Psoas muscle (tissue), 8 donors: ENCODE measurements at places on chromosomes 12 and 14. TPM values are rescaled to one million over a fixed set of nuclear protein-coding genes. Genes with fewer than 3 reads are reported as not detected.

GRCh38 chr12:25957793-25958427, 572 bp upstream of the RASSF8 start:
- H3K4me1 ChIP-seq = peaks cover 28% of the 10 kb centered on the region
- H3K36me3 ChIP-seq = peaks cover 2% of the 10 kb centered on the region
- peak overlapping the region; percentile 90 for H3K27ac ChIP-seq
- no peaks in the 10 kb centered on the region for H3K27me3 ChIP-seq
- peak; percentile 33 for DNase-seq
- H3K4me3 ChIP-seq = peak overlapping the region; percentile 74

TOMM20L gene
- not detected for total RNA-seq

DNA sequence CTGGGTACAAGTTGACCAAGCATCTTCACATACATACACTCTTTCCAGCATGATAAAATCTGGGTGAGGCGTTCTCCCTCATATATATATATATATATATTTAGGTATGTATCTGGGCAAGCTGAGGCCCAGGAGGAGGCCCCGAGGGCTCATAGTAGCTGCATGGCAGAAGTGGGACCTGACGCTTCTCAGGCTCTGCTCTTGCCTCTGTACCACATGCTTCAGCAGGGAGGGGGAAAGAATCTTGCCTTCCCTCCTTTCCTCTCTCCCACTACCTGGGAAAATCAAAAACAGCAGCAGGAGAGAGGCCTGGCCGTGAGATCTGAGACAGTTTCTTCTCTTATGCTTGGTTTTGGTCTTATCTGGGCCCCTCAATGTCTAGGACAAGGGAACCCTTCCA, 9.2 kb downstream of the PPP1R1A start:
- H3K4me3 ChIP-seq = no peak overlapping the region
- peaks cover 36% of the 10 kb centered on the region for H3K36me3 ChIP-seq
- no peaks in the 10 kb centered on the region for H3K4me1 ChIP-seq
- no peak for DNase-seq
- no peak overlapping the region for H3K27ac ChIP-seq

IFI27 gene
- 119 TPM for total RNA-seq

KLHDC1 gene
- 6.9 TPM for total RNA-seq

CYP27B1 gene
- 0.50 TPM for total RNA-seq

GRCh38 chr12:120625557-120626419, 14.6 kb upstream of the CABP1 start:
- H3K4me1 ChIP-seq = no peaks in the 10 kb centered on the region
- no peaks in the 10 kb centered on the region for H3K36me3 ChIP-seq
- DNase-seq = no peak
- no peak overlapping the region for H3K4me3 ChIP-seq
- no peaks in the 10 kb centered on the region for H3K27me3 ChIP-seq

GRCh38 chr12:85157035-85157603, 121.0 kb downstream of the LRRIQ1 start:
- no peak overlapping the region for H3K4me3 ChIP-seq
- no peaks in the 10 kb centered on the region for H3K27me3 ChIP-seq
- H3K36me3 ChIP-seq = no peaks in the 10 kb centered on the region
- no peak for DNase-seq

GRCh38 chr12:59404109-59404650, 191.6 kb upstream of the SLC16A7 start:
- H3K4me3 ChIP-seq = no peak overlapping the region
- no peaks in the 10 kb centered on the region for H3K36me3 ChIP-seq
- H3K27me3 ChIP-seq = no peaks in the 10 kb centered on the region
- no peak for DNase-seq
- no peaks in the 10 kb centered on the region for H3K4me1 ChIP-seq

- H3K27me3 ChIP-seq = no peaks in the 10 kb centered on the region
- no peak overlapping the region for H3K27ac ChIP-seq
- no peaks in the 10 kb centered on the region for H3K36me3 ChIP-seq
- DNase-seq = no peak
- H3K4me3 ChIP-seq = no peak overlapping the region
Observed at GRCh38 chr12:61857968-61858367, 402.2 kb upstream of the USP15 start.

DNA sequence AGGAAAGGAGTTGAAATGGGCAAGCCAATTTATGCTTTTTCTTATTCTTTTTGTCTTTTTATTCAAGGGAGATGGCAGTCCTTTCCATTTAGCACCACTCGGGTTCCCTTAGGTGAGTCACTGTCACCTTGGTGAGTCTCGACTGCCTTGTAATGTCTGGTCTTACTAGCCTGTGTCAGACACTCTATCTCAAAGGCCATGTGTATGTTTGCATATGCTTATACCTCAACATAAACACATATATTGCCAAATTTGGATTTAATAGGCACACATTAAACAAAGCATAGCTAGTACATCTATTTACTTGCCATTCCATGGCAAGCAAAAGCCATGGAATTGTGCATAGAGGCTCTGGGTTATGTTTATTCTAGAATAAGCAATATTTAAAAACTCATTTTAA, 624.9 kb upstream of the FOXG1 start:
- no peak overlapping the region for H3K4me3 ChIP-seq
- no peaks in the 10 kb centered on the region for H3K36me3 ChIP-seq
- H3K4me1 ChIP-seq = no peaks in the 10 kb centered on the region
- DNase-seq = no peak
- no peak overlapping the region for H3K27ac ChIP-seq

GRCh38 chr12:100141998-100142850, 450 bp downstream of the BLTP3B start:
- no peaks in the 10 kb centered on the region for H3K36me3 ChIP-seq
- DNase-seq = peak; percentile 40
- H3K27ac ChIP-seq = peak overlapping the region; percentile 98
- H3K4me1 ChIP-seq = peaks cover 28% of the 10 kb centered on the region
- H3K4me3 ChIP-seq = peak overlapping the region; percentile 98
- no peaks in the 10 kb centered on the region for H3K27me3 ChIP-seq

DNA sequence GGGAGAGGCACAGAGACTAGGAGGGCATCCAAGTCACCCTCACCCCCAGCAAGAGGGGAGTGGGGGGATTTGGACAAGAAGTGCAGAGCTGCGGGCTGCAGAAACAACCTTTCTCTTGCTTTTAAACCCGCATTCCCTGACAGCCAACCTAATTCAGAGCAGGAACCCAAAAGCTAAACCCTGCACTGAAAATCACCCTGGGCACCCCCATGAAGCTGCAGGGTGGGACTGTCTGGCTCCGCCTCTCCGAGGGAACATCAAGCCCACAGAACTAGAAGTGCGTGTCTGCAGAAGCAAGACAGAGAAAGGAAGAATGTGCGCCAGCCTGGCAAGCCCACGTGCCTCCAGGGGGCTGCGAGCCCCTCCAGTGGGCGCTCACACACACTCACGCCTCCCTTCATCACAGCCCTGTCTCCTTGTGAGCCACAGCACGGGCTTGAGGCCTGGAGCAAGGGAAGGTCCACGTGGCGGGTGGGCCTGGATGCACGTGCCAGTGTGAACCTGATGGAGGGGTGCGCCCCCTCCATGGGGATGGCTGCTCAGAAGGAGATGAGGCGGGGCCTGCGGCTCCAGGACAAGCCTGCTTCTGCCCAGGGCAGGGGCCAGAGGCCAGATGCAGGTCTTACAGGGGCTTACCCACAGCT, 27.8 kb upstream of the PNMA1 start:
- peak overlapping the region; percentile 42 for H3K4me3 ChIP-seq
- no peak for DNase-seq
- no peaks in the 10 kb centered on the region for H3K27me3 ChIP-seq
- H3K27ac ChIP-seq = peak overlapping the region; percentile 80

TMEM52B gene
- total RNA-seq = not detected

PAPLN gene
- total RNA-seq = 0.57 TPM

HOXC12 gene
- not detected for total RNA-seq

DNA sequence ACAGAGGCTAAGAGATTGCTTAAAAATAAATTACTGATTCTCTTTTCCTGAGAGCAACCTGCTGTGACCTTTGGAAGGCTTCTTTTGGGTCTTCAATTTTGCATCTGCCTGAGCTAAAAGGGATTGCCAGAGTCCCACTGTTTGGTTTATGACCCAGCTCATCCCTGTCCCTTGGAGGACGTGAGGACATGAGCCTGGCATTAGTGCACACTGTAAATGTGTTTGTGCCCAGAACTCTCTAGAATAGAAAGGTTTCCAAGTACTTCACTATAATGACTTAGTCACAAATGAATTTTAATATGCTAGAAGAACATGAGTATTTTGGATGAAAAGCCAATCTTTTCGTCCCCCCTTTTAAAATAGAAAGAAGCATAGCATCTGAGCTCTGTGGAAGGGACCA, 47.1 kb upstream of the CDKN3 start:
- H3K36me3 ChIP-seq = no peaks in the 10 kb centered on the region
- no peak for DNase-seq
- peaks cover 29% of the 10 kb centered on the region for H3K27me3 ChIP-seq
- peak overlapping the region; percentile 36 for H3K4me3 ChIP-seq
- H3K27ac ChIP-seq = peak overlapping the region; percentile 1

- no peaks in the 10 kb centered on the region for H3K4me1 ChIP-seq
- H3K4me3 ChIP-seq = no peak overlapping the region
- H3K36me3 ChIP-seq = no peaks in the 10 kb centered on the region
- H3K27me3 ChIP-seq = no peaks in the 10 kb centered on the region
- no peak overlapping the region for H3K27ac ChIP-seq
Observed at GRCh38 chr12:115817389-115817788, 460.1 kb downstream of the MED13L start.

GRCh38 chr12:10705655-10706054, 17.5 kb downstream of the YBX3 start:
- H3K27ac ChIP-seq = peak overlapping the region; percentile 98
- peaks cover 100% of the 10 kb centered on the region for H3K36me3 ChIP-seq
- no peaks in the 10 kb centered on the region for H3K27me3 ChIP-seq
- DNase-seq = no peak

DNA sequence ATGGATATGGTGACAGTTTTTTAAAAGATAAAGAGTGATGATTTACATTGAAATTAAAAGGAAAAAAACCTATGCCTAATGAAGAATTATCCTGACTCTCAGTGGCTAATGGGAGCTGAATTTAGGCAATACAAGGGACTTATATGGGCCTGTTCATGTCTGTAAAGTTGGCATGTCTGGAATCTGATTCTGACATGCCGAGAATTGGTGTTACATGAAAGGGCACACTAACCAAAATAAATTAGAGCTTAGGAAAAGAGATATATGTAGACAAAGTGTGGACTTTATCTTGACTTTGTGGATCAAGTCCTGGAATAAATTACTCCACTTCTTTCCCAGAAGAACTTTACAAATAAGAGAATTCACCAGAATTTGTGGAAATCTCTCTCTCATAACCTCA, 1.1 kb downstream of the TDG start:
- H3K27me3 ChIP-seq = no peaks in the 10 kb centered on the region
- peak overlapping the region; percentile 92 for H3K4me3 ChIP-seq
- peaks cover 14% of the 10 kb centered on the region for H3K36me3 ChIP-seq
- H3K4me1 ChIP-seq = peaks cover 52% of the 10 kb centered on the region
- peak overlapping the region; percentile 97 for H3K27ac ChIP-seq
